ENCODE measurements at places on chromosomes 13 and 19.

DNA sequence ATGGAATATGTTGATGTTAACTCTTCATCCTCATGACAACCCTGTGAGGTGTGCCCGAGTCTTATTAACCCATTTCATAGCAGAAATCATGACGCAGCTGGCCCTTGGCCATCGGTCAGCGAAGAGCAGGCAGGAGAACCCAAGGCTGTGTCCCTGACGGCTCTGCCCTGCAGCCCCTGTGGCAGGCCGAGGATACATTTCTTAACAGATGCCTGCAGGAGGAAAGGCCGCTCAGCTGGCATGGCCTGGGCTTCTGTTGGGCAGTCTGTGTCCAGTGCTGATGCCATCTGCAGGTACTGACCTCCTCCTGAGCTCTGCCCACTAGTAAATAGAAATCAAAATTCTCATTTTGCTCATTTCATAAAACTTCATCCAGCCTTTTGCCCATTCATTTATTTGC, 35.4 kb upstream of the MCF2L start:
- DNase-seq: no peak

- DNase-seq: no peak
These were observed 3.3 kb upstream of the NUDT19 start for GRCh38 chr19:32688311-32688710.

DNA sequence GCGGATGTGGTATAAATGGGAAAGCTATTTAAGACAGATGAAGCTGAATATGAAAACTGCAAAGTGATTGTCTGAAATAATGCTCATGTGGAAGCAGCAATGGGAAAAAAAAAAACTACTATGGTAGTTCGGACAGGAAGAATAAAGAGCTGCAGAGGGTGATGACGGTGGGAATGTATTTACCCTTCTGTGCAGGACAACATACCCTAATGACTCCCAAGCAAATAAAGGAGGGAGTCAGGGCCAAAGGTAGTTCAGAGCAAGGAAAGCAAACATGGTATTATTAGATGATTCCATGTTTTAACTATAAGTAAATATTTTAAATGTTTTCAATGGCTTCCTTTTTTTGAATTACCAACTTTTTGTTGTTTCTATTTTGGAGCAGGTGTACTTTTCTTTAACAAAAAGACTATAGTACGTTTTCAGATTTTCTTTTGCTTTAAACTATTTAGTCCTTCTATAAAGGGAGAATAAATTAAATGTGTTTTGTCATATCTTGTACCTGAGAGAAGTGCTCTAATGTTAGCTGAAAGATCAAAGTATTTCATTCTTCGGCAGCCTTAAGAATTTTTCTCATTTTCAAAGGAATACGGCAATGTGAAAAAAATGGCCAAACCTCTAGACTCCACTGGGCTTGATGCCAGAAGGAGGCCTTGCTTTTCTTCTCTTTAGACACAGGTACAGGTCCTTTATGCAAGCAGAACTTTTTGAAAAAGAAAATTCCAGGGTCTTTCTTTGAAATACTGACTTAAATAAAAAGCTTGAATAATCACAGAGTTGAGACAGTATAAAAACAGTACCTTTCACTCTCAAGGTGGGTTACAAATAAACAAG, 67.8 kb upstream of the ZDHHC20 start:
- no peak for DNase-seq

DNA sequence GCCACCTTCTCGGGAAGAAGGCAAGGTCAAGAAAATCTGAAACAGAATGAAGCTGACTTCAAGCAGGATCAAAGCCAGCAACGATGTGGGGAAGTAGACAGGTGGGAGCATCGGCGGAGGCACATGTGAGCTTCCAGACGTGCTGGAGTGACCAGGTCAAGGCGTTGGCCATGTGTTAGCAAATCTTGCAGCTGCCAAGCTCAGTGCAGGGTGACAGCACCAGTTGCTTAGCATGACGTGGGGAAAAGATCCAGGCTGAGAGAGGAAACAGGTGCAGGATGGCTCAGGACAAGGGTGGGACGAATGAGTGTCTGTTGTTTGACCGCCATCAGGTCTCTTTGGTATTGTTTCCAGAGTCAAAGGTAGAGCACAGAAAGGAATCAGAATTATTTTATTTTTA, 92.3 kb downstream of the TNFSF13B start:
- DNase-seq: no peak

GRCh38 chr13:27595055-27595811, 25.1 kb downstream of the LNX2 start:
- DNase-seq: no peak

GRCh38 chr19:4052114-4052992, 14.3 kb downstream of the ZBTB7A start:
- DNase-seq: peak; percentile 63

DNA sequence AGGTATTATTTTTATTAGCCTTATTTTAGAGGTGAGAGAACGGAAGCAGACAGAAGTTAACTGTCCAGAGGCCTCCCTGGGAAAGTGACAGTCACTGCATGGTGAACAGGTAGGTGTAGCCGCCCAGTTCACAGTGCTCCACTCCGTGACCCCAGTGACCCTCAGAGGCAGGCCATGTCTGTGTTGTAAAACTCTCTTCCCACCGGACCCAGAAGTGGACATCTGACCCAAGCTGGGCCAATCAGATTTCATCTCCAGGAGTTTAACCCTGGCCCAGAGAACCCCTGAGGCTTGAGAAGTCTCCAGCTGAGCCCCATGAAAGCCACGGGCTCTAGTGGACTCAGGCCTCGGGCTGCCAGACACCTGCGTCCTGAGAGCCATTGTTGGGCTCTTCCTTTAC, 83.6 kb upstream of the FARP1 start:
- no peak for DNase-seq

DNA sequence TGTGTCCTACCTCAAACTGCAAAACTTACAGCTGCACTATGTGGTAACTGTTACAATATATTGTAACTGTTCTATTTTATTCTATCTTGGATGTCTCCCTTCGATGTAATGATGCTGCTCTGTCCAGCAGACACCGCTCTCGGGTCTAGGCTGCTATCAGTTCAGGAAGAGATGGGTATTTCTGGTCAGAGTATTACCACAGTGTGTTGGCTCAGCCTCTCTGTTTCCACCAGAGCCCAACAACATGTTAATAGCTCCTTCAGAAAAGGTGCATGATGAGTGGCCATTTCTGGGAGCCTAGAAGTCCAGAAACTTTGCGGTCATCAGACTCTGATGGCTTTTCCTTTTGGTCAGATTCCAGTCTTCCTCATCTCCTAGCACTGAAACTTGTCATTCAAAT, 35.9 kb upstream of the IGFL1 start:
- DNase-seq: no peak

- DNase-seq: no peak
These were observed 186.2 kb downstream of the EFNB2 start for GRCh38 chr13:106349080-106349931.

DNA sequence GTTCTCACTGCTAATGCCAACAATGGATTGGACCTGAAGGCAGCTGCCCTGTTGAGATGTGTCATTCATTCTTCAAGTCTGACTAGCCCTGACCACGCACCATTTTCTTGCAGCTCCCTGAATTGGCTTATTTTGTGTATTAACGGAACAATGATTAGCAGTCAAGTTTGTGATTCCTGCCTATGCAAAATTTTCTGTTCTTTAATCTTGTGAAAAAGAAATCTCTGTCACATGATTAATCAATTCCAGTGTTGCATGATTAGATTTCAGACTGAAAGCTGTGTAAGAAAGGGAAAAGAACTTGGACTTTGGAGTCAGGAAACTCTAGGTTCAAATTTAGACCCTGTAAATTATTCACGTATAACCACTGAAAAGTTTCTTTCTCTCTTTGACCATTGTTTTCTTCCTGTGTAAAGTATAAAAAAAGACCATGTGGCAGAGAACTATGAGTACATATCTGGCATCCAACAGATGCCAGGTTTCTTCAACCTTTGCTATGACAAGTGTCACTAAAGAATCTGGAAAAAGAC, 64.5 kb upstream of the SLC10A2 start:
- no peak for DNase-seq

DNA sequence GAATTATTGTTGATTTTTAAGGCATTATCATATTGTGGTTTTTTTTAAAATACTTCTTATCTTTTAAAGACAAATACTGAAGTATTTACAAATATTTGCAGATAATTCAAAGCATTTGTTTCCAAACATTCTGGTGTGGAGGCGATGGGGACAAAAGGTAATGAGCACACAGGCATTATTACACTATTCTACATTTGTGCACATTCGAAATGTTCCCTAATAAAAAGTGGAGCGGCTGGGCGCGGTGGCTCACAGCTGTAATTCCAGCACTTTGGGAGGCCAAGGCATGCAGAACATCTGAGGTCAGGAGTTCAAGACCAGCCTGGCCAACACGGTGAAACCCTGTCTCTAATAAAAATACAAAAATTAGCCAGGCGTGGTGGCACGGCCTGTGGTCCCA, 133.4 kb downstream of the FOXO1 start:
- no peak for DNase-seq

DNA sequence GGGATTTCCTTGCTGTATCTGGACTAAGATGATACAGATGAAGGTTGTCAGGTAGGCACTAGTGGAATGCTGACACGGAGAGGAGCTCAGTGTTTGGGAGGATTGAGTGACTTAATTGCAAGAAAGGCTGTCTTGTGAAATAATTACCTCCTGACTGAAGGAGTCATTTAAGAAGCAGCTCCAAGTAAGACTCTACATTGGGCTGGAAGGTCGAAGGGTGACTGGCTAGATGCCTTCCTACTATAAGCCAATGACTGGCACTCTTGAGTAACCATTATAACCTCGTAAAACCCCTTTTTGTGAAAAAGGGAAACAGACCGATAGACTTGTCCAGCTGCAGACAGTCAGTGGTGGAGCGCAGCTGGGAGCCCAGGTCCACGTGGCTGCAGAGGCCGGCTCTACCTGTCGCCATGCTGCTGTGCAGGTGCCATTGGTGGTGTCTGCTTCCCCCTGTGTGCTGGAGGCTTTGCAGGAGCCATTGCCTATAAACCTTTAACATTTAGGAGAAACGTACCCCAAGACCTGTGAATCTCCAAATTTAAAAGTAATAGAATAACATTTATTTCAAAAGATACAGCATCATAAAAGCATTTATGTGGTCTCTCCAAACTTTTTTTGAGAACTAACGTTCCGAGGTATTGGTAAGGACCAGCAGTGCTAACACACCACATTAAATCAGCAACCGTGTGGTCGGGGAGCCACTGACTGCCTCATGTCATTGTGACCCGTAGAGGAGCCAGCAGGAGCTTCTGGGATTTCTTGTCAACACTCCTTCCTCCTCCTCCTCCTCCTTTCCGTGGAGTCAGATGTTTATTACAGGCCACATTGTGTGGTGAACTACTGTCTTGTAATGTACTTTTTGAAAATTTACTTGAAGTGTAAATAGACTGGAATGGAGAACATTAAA, 80.4 kb upstream of the TEX29 start:
- DNase-seq: no peak

DNA sequence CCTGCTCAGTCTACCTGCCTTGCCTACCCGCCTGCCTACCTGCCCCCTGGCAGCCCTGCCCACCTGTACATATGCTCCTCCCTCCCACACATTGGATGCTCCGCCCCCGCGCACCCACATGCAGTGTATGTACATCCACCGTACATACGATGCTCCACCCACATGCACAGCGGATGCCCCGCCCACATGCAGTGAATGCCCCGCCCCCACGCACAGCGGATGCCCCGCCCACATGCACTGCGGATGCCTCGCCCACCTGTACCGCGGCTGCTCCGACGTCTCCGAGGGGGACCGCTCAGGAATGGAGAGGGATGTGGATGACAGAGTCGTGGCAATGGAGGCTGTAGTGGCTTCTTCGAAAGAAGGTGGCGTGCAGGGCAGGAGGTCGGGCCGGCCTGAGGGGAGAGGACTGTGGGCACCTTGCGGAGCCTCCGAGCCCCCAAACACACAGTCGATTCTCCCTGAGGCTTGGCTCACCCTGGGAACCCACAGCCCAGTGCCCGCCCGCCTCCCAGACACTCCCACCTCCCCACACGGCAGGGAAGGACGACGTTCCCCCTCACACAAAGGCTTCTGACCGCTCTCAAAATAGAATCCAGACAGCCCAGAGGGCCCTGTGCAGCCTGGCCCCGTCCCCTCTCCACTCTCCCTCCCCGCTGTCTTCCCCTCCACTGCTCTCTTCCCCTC, 16.5 kb upstream of the CACTIN start:
- DNase-seq: no peak

- peak; percentile 15 for DNase-seq
These were observed 57.6 kb downstream of the MICU2 start for GRCh38 chr13:21546372-21546771.

DNA sequence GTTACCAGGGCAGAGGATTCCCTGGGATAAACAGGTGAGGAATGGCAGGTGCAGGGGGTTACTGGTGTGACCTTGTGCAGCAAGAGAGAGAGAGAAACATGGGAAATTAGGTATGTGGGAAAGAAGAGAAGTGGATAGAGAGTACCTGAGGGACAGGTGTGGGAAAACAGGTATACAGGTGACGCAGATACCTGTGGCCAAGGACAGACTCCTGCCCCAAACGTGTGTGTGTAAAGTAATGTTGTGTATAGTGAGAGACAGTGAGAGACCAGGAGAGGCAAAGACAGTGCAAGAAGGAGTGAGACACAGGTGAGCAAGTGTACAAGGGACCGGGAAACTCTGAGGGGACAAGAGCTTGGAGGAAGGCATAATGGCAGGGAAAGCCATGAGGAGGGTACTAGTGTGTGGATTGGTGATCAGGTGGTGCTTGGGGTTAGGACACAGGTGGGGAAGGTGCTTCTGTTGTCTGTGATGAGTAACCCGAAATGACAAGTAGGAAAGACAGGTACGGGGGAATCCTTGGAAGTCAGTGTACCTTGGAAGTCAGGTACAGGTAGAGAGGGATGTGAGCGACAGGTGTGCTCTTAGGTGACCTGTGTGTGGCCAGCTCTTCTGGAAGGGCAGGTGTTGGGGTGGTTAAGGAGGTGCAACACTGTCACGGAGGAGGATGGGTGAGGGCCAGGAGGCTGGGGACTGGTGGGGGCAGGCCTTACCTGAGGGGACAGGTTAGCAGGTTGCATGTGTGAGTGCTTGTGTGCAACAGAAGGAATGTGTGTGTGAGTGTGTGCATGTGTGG, 2.8 kb downstream of the ERFL start:
- DNase-seq: no peak

- DNase-seq: peak; percentile 53
These were observed 112.3 kb upstream of the FBXL3 start for GRCh38 chr13:77139306-77139705.

DNA sequence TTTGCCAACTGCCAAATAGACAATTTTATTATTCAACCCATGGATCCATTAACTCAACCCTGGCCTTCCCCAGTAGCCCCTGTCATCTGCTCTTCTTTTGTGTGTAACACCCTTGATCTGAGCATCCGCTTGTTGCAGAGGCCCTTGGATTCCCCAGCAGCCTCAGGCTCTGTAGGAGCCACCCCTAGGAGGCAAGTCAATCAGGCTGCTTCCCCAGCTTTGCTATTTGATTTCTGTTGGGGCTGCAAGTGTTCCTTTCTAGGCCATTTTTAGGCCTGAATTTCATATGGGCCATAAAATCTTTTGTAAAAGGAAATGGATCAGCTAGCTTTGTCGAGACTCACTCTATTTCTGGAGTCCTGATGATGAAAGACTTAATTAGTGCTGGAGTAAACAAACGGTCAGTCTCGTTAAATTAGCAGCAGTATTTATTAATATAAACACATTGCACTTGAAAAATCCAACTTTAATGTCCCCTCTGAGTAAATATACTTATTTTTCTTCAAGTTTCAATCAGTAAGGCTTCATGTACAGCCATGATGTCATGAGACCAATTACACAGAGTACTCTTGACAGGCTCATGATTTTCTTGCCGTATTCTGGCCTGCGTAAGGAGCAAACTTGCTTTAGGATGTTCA, 105.3 kb downstream of the RGCC start:
- no peak for DNase-seq

Measured in fibroblast of lung (primary cell).